ENCODE measurements at places on chromosomes 13 and 19.

DNA sequence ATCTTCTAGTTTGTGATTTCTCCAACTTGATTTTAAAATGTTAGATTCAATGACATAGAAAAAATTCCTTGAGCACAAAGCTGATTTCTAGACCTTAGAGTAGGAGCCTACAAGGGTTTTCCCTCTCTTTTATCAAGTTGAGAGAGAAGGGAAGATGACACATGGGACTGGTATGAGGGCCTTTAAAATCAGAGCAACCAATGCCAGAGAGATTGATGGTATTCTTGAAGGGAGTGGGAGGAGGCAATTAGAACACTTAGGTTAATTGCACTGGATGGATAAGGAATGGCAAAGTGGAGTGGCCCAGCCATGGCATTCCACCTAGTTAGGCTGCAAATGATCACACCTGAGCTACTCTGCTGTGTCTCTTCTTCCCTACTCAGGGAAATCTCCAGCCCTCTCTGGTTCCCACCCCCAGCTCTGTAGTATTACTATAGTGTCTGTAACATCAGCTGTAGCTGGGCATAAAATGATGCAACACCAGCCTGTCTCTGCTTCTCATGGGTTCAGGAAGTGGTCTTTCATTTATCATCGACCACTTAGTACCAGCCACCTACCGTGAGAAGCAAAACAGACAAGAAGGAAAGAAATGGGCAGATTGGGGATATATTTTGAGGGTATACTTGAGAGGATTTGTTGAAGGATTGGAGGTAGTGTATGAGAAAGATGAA lies 333.6 kb downstream of the DLEU7 start:
- DNase-seq: no peak

- DNase-seq: no peak
Observed at GRCh38 chr13:110665491-110666254, 40.2 kb downstream of the CARS2 start.

DNA sequence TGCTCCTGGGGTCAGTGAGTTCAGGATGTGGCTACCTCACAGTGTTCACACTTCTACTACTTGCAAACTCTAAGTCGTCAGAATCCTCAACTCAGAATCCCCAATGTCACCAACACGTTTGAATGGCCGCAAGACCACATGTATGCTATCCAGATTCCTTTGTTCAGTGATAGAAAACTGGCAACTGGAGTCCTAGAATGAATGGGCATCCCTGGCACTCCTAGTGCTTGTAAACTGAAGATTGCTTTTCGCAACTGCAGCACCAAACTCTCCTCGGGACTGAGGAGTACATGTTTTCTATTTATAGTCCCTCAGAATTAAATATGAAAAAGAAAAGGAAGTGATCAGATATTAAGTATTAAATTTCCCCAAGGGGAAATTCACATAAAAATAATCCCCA lies 4.9 kb downstream of the SMAD9 start:
- DNase-seq: no peak

GRCh38 chr19:48417421-48417820 lies 24.0 kb downstream of the GRIN2D start:
- no peak for DNase-seq

DNA sequence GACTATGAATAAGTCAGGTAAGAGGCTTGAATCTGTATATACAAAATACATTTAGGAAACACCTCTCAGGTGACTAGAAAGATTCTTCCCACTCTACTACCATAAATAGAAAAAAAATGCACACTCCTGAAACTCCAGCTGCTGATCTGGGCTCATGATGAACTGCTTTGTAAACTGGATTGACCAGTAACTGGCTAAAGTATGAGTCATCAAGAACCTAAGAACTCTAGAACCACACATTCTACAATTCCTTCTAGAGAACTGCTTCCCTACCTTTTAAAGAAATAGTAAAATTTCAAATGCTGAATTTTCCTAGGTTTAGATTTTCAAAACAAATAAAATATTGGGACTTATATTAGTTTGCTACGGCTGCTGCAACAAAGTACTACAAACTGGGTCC lies 55.2 kb downstream of the ELF1 start:
- no peak for DNase-seq

DNA sequence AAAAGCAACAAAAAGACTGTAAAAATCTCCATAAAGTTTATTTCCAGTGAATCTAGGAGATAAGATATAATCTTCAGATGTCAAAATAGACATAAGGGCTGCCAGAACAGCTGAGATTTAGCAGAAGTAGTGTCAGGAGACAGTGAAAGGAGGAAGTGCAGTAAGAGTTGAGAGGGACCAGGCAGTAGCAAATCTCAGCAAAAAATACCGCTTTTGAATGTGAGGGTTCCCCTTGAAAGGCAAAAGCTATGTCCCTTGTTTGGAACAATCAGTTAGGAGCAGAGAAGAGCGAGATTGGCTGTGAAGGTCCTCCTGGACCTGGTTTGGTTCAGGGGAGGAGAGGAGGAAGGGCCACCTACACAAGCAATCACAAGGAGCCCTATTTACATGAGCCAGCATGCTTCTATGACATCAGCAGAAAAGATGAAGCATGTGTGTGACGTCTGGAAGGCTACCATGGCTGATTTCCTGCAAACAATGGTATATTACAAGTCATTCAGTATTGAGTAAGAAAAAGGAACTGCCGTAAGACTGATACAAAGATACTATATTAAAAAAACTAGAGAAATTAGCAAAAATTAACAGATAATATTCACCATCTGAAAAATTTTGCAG lies 98.9 kb upstream of the SIAH3 start:
- DNase-seq: no peak

GRCh38 chr19:54317108-54317964 lies 4.4 kb upstream of the LILRA5 start:
- DNase-seq: no peak

DNA sequence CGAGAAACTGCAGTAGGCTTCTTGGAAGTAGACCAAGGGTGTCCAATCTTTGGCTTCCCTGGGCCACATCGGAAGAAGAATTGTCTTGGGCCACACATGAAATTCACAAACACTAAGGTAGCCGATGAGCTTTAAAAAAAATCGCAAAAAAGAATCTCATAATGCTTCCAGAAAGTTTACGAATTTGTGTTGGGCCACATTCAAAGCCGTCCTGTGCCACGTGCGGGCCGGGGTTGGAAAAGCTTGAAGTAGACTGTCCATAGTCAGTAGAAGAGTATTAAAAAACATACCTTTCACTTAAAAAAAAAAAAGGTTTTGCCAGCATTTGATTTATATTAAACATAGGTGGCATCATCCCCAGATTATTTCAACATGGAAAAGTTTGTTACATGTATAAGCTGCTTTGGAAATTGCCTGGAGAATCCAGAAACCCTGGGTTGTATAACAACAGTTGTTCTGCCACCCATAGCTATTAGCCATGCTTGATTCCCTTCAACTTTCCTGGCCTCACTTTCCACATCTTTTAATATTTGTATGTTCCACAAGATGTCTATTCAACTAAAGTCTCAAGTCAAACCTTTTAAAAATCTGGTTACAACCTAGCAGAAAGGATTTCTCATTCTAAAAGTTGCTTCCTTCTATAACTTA lies 1.0 kb downstream of the IFT88 start:
- no peak for DNase-seq

DNA sequence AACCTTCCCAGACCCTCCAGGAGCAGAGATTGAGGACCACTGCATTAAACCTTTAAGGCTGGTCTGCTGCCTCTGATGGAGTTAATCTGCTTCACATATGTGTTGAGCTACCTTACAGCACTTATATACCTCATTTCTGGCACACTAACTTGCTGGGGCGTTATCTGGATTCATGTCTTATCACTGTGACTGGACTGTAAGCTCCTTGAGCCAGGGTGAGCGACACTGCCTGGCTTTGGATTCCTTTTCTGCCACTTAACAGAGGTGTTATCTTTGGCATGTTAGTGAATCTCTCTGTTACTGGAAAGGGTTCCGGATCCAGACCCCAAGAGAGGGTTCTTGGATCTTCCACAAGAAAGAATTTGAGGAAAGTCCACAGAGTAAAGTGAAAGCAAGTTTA lies 69.8 kb upstream of the RGCC start:
- no peak for DNase-seq

- DNase-seq: no peak
Observed at GRCh38 chr19:45496349-45496953, 396 bp downstream of the RTN2 start.

DNA sequence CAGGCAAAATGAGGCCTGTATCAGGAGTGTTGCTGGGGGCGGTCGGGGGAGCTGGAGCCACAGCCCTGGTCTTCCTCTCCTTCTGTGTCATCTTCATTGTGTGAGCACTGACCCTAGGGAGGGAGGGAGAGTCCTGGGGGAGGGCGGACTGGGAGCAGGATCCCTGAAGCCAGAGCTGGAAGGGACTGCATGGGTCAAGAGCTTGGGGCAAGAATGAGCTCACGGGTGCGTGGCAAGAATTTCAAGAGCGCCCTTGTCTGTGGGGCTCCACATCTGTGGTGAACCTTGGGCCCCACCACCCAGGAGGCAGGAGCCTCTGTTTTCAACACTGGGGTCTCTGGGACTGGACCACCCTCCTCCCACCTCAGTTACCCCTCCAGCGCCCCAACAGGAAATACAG lies 4.7 kb downstream of the SIGLEC7 start:
- no peak for DNase-seq

GRCh38 chr19:11111771-11112144 lies 22.5 kb downstream of the LDLR start:
- DNase-seq: no peak

GRCh38 chr19:46521241-46521868 lies 25.7 kb upstream of the PNMA8B start:
- DNase-seq: no peak

GRCh38 chr13:55617241-55617640 lies 1523.5 kb upstream of the PRR20A start:
- no peak for DNase-seq

DNA sequence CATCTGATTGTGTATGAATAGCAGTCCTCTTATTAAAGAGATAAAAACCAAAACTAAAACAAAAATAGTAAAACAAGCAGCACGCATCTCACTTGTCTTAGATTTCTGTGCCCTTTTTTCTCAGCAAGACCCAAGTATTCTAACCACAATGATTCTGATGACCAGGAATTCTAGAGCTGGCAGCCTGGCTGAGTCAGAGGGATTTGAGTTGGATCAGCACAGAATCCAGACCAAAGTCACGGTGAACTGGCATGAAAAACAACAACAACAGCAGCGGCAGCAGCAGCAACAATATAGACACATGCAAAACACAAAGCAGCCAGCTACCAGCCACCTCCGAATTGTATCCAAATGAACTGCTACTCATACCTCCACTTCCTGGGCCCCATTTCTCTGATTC lies 360.5 kb downstream of the KCNRG start:
- no peak for DNase-seq

GRCh38 chr19:12790628-12791344 lies 500 bp upstream of the JUNB start:
- DNase-seq: no peak

DNA sequence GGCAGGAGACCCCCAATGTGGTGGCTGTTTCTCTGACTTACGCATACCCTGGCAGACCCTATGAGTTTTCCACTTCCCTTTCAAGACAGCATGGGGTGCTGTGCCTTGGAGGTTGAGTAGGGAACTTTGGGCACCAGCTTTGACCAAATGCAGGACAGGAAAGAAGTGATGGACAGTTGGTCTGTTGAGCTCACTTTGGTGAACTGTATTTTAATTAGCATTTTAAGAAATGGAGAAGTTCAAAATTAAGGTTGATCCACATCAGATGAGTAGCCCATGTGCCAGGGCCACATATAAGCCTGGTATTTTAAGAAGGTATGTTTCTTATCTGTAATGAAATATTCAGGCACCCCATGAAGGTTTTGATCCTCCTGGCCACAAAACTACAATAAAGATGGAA lies 46.1 kb upstream of the RAP2A start:
- no peak for DNase-seq

DNA sequence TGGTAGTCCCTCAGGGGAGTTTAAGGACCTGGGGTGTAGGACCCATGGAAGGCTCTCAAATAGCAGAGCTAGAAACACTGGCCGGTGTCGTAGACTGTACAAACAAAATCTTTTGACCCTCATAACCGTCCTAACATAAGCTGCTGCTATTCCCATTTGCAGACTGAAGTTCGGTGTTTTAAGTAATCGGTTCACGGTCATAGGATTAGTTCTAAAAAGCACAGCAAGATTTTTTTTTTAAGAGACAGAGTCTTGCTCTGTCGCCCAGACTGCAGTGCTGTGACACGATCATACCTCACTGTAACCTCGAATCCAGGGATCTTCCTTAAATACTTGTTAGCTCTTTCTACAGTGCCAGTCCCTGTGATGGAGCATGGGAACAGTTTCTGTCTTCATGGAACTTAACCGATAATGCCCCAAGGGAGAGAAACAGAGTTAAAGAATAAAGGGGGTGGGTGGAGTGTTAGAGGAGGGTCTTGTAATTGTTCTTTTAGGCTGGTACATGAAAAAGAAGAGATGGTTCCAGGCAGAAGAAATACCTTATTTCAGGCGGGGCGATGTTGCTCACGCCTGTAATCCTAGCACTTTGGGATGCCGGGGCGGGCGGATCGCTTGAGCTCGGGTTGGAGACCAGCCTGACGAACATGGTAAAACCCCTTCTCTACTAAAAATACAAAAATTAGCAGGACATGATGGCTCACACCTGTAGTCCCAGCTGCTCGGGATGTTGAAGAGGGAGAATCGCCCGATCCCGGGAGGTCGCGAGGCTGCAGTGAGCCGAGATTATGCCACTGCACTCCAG lies 475 bp upstream of the ZC3H4 start:
- DNase-seq: no peak

DNA sequence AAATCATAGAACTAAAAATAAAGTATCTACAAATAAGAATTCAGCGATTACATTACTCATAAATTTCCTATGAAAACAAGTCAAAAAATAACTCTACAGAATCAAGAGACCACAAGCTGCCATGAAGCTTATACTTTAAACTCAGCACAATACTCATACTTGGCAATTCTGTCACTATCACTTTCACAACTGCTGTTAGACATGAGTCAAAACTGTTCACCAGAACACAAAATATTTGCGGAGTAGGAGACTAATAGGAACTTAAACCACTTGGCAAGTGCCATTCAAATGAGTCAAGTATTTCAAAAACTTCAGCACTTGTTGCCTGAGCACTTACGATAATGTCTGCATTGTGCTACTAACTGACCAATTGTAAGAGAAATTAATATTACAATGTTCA lies 387.8 kb upstream of the GPC6 start:
- no peak for DNase-seq

DNA sequence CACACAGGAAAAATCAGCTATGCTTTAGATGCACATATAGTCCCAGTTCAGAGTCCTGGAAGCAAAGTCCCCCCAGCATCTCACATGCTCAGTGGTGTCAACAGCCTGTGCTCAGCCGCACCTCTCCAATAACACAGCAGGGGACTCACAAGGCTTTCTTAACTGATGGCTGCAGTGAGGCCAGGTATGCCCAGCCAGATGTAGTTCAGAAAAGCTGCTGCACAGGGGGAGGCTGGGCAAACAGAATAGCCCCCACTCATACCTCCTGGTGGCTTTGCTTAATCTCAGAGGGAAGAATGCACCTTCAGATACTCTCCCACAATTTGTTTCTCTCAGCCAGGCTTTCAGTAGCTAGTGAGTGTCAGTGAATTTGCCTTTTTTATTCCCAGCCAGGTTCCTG lies 33.4 kb downstream of the FAM124A start:
- DNase-seq: no peak
